Stimulated activated CD4-positive, alpha-beta T cell treated with anti-CD3 and anti-CD28 coated beads, Interleukin-15, amount 100 ng/mL, for 24 hours (primary cell): ENCODE measurements at places on chromosomes 13 and 19.
A peak's percentile ranks its signal among the peaks of the same experiment; 100 is the strongest.

DNA sequence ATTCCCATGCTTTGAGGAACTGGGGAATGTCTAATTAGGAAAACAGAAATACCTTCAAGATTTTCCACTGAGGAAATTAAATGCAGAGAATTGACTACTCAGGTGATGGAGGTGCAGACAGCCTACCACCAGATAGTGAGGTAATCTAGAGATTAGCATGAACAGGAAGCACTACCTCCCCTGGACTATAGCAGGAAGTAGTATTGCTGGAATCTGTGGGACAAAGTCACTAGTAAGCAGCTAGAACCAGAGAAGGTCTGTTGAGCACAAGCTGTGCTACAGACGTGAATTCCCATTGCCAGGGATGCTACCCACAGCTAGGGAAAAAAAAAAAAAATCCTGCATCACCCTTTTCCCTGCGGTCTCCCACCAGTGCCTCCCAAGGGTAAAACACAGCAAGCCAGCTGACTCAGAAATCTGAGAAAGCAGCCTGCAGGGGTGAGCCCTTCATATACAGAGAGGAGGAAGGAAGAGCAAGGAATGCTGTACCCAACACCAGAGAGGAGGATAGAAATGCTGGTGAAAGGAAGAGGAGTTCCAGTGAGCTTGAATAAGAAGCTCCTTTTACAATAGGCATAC lies 10.2 kb downstream of the ENOX1 start:
- DNase-seq = no peak

DNA sequence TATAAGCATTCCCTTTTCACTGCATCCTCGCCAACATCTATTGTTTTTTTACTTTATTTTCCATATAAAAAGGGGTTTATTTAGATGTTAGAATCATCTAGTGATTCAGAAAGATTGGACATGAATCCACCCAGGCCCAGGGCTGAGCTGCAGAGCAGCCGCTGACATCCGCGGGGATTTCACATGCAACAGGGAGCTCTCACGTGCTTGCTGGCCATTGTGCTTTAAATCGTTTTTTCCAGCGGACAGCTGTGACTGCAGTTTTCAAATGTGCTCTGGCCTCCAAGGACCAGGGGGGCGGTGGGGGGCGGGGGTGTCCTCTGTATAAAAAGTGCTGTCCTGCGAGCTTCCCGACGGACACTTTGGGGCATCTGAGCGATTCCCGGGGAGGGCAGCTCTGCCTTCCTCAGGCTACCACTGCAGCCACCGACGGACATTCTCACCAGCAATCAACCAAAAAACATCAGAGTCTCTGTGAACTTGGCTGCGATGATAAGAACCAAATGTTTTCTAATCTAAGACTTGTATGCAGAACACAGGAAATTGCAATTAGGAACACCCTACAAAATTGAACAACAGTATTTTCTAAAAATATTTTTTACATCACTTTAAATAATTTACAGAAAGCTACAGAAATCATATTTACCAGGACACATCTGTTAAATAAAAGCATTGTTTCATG lies 12.6 kb downstream of the RB1 start:
- DNase-seq = no peak

DNA sequence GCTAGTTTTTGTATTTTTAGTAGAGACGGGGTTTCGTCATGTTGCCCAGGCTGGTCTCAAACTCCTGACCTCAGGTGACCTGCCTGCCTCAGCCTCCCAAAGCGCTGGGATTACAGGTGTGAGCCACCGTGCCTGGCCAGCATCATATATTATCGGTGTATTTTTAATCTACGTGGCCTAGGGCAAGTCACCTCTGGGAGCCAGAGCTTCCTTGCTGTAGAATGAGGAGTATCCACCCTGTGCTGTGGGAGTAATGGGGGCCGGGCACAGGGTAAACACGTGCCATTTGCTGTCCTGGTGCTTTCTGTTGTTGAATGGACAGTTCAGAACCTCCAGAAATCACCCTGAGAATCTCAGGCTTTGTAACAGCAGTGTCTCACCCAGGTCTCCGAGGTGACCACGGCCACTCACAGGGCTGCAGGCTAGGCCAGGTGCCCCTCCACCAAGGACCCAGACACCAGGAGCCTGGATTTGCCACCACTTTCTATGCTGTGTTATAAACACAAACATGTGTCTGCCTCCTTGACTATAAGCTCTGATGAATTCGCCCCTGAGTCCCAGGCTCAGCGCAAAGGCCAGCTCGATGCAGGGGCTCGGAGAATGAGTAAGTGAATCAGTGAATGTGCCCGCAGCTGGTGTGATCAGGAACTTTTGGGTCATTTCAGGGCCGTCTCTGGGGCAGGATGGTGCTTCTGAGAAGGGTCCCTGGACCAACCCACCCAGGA lies 22.7 kb downstream of the POP4 start:
- DNase-seq = no peak

GRCh38 chr13:32267836-32268439 lies 47.2 kb downstream of the ZAR1L start:
- peak; percentile 62 for DNase-seq

- no peak for DNase-seq
These were observed 66.7 kb upstream of the ZNF536 start for GRCh38 chr19:30305346-30306060.

GRCh38 chr13:22455036-22455435 lies 725.7 kb upstream of the SGCG start:
- no peak for DNase-seq

DNA sequence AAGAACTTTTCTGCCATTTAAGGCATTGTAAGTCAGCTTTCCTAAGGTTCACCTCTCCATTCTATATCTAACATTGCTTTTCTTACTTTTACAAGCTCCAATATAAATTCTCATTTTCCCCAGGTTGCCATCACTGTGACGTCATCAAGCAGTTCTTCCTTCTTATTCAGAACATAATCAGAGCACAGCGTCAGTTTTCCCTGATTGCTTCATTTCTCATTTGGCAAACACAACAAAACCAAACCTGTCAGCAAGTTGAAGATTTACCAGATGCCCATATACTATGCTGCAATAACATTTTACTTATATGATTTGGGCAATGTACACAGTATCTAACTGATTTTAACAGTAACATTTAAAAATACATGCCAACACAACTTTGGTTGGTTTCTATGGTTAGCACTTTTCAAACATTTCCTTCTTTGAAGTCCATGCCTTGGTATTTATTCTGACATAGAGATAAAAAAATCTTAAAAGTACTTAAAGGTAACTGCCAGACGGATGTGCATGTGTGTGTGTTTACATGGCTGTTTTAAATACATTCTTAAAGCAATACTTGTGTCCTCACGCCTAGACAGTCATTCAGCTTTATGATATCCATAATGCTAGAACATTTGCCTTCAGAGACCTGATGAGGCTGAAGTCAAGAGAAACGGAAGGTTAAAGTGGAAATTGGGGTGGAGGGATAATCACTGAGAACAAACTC lies 264.0 kb downstream of the KLF12 start:
- no peak for DNase-seq

DNA sequence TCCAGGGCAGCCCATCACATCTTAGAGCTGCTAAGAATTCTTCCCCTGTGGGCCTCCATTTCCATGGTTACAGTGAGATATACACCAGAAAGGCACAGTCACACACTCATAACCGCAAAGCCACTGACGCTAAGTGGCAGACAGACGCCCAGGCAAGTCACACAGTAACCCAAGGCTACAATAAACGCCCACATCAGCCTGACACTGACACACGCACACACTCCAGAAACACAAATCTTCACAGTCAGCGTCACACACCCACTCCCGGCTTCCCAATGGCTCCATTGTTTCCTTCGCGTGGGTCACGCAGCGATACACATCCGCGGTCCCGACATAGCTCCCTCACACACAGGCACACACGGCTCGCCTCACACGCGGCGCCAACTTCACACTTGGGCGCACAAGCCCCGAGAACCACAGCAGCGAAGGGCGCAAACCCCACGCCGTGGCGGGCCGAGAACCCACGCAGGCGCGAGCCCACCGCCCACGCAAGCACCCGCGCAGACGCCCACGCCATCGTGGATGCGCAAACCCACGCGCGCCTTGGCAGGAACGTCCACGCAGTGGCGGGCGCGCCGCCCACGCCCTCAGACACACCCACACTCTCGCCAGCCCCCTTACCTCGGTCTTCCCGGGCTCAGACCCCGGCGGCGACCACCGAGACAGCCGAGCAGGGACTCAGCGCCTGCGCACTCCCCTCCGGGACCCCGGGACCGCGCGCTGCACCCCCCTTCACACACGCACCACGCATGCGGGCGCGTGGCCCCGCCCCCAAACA lies at the start of gene ZNF667:
Gene ZNF667, minus strand, starts transcription at position 695 of the 778 bp plus-strand sequence. CDS start 14,975 bp downstream, outside the sequence.
- peak; percentile 30 for DNase-seq

- DNase-seq = no peak
These were observed 55.2 kb upstream of the FLT1 start for GRCh38 chr13:28550091-28550490.

DNA sequence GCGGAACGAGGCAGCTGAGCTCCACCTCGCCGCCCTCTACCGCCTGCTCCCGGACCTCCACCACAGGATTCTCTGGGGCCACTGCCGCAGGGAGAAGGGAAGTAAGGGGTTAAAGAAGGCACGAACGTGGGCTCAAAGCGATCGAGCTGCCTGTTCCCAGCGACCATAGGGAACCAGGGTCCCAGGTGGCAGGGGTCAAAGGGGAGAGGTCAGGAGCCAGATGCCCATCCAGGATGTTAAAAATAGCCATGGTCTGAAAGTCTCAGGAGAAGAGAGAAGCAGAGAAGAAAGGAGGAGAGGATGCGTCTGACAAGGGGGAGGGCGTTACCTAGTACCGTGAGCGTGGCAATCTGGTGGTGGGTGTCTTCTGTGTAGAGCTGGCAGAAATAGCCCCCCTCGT lies 7.4 kb upstream of the ZNF428 start:
- DNase-seq = no peak

GRCh38 chr13:98556968-98557631 lies 19.8 kb downstream of the STK24 start:
- DNase-seq = peak; percentile 56

DNA sequence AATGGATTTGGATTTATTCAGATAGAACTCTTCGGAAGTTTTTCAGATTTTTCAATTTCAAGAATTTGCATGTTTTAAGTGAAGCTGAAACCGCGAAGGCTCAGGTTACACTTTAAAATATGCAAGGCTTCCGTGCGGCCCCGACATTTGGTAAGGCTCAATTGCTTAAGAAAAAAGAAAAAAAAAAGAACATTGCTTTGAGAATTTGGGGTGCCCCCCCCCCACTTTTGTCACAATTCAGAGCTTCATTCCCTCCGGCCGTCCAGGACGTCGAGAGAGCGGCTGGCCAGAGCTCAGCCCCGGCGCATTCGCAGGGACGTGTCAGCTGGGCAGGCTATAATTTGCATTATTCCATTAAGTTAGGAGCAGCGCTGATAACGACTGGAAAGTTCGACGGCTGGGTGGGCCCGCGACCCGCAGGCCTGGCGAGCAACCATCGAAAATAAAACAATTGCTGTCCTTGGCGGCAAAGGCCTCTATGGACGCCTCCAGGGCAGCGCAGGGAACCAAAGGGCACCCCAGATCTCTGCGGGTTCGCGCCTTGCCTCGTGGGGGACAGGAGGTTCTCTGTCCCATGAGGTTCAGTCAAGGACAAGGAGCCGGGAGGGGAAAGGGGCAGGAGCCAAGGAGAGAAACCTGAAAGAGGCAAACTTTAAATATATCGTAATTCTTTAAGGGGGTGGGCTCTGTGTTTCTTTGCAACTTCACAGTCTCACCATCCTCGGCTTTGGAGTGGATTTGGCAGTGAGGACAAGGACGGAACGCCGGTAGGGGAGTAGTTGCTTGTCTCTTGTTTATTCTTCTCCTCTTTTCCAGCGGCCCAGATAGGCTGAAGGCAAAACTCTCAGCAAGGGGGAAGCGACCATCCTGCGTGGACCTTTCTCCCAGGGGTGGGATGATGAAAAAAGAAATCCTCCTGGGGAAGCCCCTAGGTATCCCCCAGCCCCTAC lies 7.0 kb downstream of the SOX21 start:
- DNase-seq = no peak

DNA sequence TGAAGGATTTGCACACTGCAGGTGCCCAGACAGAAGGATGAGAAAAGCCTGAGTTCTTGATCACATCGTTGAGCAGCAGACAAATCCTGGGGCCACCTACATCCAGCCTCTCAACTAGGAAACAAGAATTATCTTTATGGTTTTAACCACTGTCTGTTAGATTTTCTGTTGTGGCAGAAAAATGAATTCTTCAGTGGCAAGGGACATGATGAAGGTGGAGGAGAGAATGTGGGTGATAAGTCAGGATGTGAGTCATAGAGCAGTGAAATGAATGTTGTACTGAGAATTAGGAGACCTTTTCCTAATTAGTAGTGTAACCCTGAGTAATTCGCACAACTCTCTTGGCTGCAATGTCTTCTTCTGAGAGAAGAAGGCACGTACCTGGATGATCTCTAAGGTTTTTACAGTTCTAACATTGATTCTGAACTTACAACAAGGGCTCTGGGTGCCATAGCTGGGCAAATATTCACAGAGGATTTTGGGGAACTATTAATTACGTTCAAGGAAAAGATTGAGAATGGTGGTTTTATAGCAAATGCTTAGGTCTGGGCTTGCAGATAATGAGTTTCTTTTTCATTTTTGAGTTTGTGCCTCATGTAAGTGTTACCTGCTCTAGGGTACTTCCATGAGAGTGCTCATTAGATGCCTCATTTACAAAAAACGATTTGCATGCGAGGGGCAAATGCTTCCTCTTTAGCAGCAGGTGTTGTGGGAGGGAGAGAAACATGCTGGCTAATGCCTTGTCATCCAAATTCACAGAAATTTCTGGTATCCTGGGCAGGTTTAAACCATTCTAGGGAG lies 111.0 kb upstream of the KL start:
- peak; percentile 45 for DNase-seq

- peak; percentile 58 for DNase-seq
These were observed 1.4 kb downstream of the KCTD15 start for GRCh38 chr19:33797802-33798671.

DNA sequence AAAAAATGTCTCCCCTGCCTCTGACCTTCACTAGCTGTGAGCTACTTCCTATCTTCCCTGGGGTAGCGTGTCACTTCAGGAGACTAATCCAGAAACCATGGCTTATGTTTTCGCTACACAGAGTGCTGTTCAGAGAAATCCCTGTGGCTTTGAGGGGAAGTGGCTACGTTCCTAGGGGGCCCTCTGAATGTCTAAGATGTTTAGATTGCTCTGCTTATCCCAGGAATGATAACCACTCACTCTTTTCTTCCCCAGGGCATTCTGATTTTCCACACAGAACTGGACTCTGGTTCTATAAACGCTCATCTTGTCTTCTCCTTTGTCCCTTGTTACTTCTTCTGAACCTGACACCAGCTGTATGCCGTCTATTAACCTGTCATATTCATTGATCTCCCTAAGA lies 572.5 kb downstream of the OLFM4 start:
- DNase-seq = no peak

- no peak for DNase-seq
These were observed 14.2 kb upstream of the PROZ start for GRCh38 chr13:113144255-113144629.

DNA sequence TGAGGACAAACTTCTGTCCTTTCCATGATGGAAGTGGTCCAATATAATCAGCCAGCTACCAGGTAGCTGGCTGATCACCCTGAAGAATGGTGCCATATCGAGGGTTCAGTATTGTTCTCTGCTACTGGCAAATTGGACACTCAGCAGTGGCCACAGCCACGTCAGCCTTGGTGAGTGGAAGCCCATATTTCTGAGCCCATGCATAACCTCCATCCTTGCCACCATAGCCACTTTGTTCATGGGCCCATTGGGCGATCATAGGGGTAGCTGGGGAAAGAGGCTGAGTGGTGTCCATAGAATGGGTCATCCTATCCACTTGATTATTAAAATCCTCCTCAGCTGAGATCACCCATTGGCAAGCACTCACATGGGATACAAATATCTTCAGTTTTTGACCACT lies 565.8 kb downstream of the IRS2 start:
- no peak for DNase-seq
